Esophagus squamous epithelium (tissue), 5 donors: ENCODE measurements at places on chromosomes 5 and 9.

- DNase-seq: no peak
These were observed 73.0 kb downstream of the PTPDC1 start for GRCh38 chr9:94157050-94157801.

- DNase-seq: no peak
These were observed 5.3 kb upstream of the GOLGA1 start for GRCh38 chr9:124946167-124946566.

GRCh38 chr5:134583766-134584165, 48.9 kb downstream of the SAR1B start:
- no peak for DNase-seq

- DNase-seq: no peak
These were observed 7.6 kb downstream of the SPRY4 start for GRCh38 chr5:142317173-142317572.
